Effector memory CD8-positive, alpha-beta T cell (primary cell): ENCODE measurements at places on chromosomes 11 and 22.
A peak's percentile ranks its signal among the peaks of the same experiment; 100 is the strongest.

DNA sequence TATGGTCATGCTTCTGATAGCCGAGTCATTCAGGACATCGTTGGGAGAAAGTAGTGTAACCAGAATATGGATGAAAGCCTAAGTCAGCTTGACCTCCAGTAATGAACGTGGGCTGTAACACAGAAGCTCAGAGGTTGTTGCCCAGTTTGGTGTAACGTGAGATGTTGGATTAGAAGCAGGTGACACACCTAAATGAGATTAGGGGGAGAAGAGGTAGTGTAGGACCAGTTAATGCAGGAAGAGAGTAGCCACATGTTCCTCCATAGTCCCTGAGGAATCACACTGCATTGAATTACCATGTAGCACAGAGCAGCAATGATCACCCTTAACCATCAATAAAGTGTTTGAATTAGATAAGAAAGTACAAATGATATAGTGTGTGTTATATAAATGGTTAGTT is 20.4 kb downstream of the FBXO7 start:
- DNase-seq = no peak
- H3K4me1 ChIP-seq = peaks cover 3% of the 10 kb centered on the region
- H3K27ac ChIP-seq = no peak overlapping the region
- no peaks in the 10 kb centered on the region for H3K27me3 ChIP-seq
- H3K36me3 ChIP-seq = peaks cover 96% of the 10 kb centered on the region
- H3K4me3 ChIP-seq = no peak overlapping the region

DNA sequence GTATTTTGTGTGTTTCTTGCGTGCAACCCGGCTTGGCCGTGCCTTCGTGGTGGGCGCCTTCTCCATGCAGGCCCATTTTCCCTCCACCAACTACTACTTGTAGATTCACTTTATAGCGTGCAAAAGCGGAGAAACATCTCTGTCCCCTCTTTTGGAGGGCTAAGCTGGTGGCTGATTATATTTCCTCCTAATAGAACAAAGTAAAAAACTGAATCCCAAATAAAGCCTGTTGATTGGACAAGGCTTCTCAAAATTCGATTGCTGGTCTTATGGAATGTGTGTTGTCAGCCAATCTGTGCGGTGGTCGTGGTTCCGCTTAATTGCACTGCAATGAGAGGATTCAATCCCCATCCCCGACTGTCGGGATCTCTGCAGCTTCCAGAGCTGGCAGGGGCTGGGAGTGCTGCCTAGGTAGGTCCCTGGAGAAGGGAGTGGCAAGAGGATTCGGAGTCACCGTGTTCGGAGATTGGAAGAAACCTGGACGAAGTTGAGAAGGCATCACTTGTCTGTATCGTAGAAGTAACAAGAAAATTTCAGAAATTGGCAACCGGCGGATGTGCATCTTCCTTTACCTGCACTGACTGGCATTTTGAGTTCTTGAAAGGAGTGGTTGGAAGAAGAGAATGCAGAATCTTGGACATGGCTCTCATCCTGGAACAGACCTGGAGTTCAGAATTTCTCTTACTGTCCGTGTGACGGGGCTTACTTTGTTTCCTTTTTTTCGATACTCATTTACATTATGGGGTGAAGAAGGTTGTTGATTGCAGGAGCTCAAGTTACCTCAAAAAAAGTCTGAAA is 1.1 kb downstream of the HMGXB4 start:
- H3K4me1 ChIP-seq = peaks cover 18% of the 10 kb centered on the region
- no peak for DNase-seq
- peak overlapping the region; percentile 68 for H3K27ac ChIP-seq
- H3K4me3 ChIP-seq = peak overlapping the region; percentile 77
- H3K36me3 ChIP-seq = peaks cover 27% of the 10 kb centered on the region
- no peaks in the 10 kb centered on the region for H3K27me3 ChIP-seq

DNA sequence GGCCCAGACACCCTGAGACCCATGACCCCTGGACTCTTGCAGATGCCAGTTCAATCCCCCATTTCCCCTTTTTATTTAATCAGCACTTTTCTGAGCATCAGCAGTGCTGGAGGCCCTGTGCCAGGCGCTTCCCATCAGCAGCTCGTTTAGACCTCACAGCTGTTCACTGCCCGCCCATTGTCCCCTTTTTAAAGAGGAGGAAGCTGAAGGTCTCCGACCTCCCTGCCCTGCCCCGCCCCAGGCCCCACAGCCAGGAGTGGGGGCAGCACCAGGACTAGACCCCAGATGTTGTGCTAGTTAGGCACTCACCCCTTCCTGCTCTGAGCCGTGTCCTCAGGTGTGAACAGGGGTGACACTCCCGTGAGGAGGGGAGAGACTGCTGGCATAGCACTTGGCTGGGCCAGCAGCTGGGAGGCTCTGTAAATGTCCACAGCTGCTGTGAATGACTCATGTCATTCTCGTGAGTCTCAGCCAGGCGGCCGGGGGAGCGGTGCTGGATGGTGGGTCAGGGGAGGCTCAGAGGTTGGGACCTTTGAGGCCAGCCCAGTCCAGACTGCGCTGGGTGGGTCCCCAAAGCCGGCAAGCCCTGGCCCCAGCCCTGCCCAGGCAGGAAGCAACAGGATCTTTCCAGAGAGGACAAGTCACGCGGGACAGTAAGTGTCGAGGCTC is 19.9 kb downstream of the EMID1 start:
- H3K36me3 ChIP-seq = no peaks in the 10 kb centered on the region
- no peak overlapping the region for H3K4me3 ChIP-seq
- no peak overlapping the region for H3K27ac ChIP-seq
- H3K4me1 ChIP-seq = no peaks in the 10 kb centered on the region

- peaks cover 29% of the 10 kb centered on the region for H3K4me1 ChIP-seq
- no peak overlapping the region for H3K27ac ChIP-seq
- no peak for DNase-seq
- no peaks in the 10 kb centered on the region for H3K27me3 ChIP-seq
These were observed 14.9 kb downstream of the TBCEL start for GRCh38 chr11:121038648-121039409.

DNA sequence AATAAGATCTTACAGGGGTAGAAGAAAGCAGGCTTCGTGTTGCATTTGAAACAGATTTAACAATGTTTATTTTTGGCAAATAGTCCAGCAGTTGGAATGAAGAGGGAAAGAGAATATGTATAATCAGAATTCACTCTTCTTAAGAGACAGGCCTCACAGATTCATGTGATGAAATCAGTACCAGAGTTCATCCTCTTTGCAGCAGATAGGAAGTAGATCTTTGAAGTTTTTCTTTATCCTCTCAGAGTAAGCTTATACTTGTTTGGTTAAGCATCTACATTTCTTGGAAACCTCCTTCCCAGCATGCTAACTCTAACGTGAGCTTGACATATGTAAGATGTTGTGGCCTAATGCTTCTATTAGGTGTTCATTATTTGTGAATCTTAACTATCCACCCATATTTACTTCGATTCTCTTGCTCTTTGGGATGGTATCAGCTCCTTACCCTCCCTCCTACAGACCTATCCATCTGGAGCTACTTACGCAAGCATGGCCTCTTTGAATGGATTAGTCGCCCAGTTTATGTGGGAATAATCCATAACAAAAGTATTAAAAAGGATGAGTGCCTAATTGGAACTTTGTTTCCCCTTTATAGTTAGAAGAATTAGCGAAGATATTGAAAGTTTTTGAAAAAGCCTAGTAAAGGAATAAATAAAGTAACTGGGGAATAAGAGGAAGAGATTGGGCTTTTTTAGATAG is 80.1 kb downstream of the PRMT3 start:
- no peak for DNase-seq
- no peak overlapping the region for H3K4me3 ChIP-seq
- peaks cover 19% of the 10 kb centered on the region for H3K36me3 ChIP-seq

GRCh38 chr11:60454212-60454611 is 1.4 kb upstream of the MS4A1 start:
- H3K27me3 ChIP-seq = peaks cover 7% of the 10 kb centered on the region
- DNase-seq = no peak
- peak overlapping the region; percentile 60 for H3K4me3 ChIP-seq
- peaks cover 4% of the 10 kb centered on the region for H3K36me3 ChIP-seq
- H3K27ac ChIP-seq = no peak overlapping the region
- H3K4me1 ChIP-seq = peaks cover 28% of the 10 kb centered on the region

GRCh38 chr11:19405966-19406365 is 165.2 kb upstream of the E2F8 start:
- H3K4me3 ChIP-seq = no peak overlapping the region
- H3K27me3 ChIP-seq = peaks cover 49% of the 10 kb centered on the region
- DNase-seq = no peak
- H3K27ac ChIP-seq = no peak overlapping the region
- H3K4me1 ChIP-seq = no peaks in the 10 kb centered on the region
- H3K36me3 ChIP-seq = no peaks in the 10 kb centered on the region

GRCh38 chr11:74937696-74938475 is 11.0 kb downstream of the XRRA1 start:
- no peak for DNase-seq
- H3K4me3 ChIP-seq = no peak overlapping the region
- no peaks in the 10 kb centered on the region for H3K27me3 ChIP-seq
- peaks cover 4% of the 10 kb centered on the region for H3K4me1 ChIP-seq

GRCh38 chr22:49991907-49992533 is 20.5 kb downstream of the IL17REL start:
- H3K27me3 ChIP-seq = peaks cover 11% of the 10 kb centered on the region
- H3K4me3 ChIP-seq = no peak overlapping the region
- no peak overlapping the region for H3K27ac ChIP-seq
- H3K4me1 ChIP-seq = peaks cover 5% of the 10 kb centered on the region
- H3K36me3 ChIP-seq = peaks cover 4% of the 10 kb centered on the region
- DNase-seq = no peak

- DNase-seq = no peak
- H3K36me3 ChIP-seq = peaks cover 23% of the 10 kb centered on the region
- no peaks in the 10 kb centered on the region for H3K27me3 ChIP-seq
These were observed 15.3 kb downstream of the HDHD5 start for GRCh38 chr22:17143826-17144225.

- H3K27me3 ChIP-seq = no peaks in the 10 kb centered on the region
- no peak for DNase-seq
- peaks cover 23% of the 10 kb centered on the region for H3K4me1 ChIP-seq
- no peak overlapping the region for H3K4me3 ChIP-seq
- no peaks in the 10 kb centered on the region for H3K36me3 ChIP-seq
These were observed 32.4 kb downstream of the ST3GAL4 start for GRCh38 chr11:126387857-126388256.

DNA sequence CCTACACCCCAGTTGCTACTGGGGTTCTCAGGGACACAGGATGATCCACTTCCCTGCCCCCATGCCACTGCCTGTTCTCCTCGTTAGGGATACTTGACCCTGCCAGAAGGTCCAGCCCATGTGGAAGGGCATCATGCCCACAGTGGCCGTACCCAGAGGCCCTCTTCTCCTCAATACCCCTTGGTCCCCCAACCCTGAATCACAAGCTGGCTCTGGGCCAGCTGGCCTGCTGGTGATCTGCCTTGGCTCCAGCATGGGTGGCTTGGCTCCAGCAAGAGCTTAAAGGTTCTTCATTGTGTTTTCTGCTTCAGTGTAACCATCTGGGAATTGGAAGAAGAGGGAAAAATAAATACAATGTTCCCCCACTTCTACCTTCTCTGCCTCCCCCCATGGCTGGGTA is 11.1 kb upstream of the TPBGL start:
- peaks cover 3% of the 10 kb centered on the region for H3K4me1 ChIP-seq
- H3K36me3 ChIP-seq = peaks cover 3% of the 10 kb centered on the region
- no peak overlapping the region for H3K27ac ChIP-seq
- no peak for DNase-seq

- H3K36me3 ChIP-seq = peaks cover 30% of the 10 kb centered on the region
- H3K27me3 ChIP-seq = no peaks in the 10 kb centered on the region
- peaks cover 12% of the 10 kb centered on the region for H3K4me1 ChIP-seq
- peak overlapping the region; percentile 53 for H3K27ac ChIP-seq
- DNase-seq = no peak
These were observed 23.5 kb downstream of the RDX start for GRCh38 chr11:110272919-110273318.

GRCh38 chr11:124541204-124541603 is 2.2 kb downstream of the OR8B12 start:
- H3K36me3 ChIP-seq = no peaks in the 10 kb centered on the region
- DNase-seq = no peak
- peaks cover 40% of the 10 kb centered on the region for H3K27me3 ChIP-seq
- H3K27ac ChIP-seq = no peak overlapping the region
- no peak overlapping the region for H3K4me3 ChIP-seq
- no peaks in the 10 kb centered on the region for H3K4me1 ChIP-seq

GRCh38 chr11:12186701-12187100 is 76.3 kb downstream of the MICAL2 start:
- H3K36me3 ChIP-seq = no peaks in the 10 kb centered on the region
- no peaks in the 10 kb centered on the region for H3K27me3 ChIP-seq
- H3K4me1 ChIP-seq = peaks cover 14% of the 10 kb centered on the region
- peak overlapping the region; percentile 45 for H3K27ac ChIP-seq
- DNase-seq = no peak

- H3K27me3 ChIP-seq = no peaks in the 10 kb centered on the region
- no peak overlapping the region for H3K4me3 ChIP-seq
- peaks cover 60% of the 10 kb centered on the region for H3K4me1 ChIP-seq
These were observed 8.0 kb downstream of the TTC17 start for GRCh38 chr11:43366677-43367076.

- H3K27me3 ChIP-seq = peaks cover 24% of the 10 kb centered on the region
- H3K36me3 ChIP-seq = no peaks in the 10 kb centered on the region
- H3K4me3 ChIP-seq = no peak overlapping the region
- no peak for DNase-seq
These were observed 498.9 kb downstream of the BRD1 start for GRCh38 chr22:49328630-49329405.

DNA sequence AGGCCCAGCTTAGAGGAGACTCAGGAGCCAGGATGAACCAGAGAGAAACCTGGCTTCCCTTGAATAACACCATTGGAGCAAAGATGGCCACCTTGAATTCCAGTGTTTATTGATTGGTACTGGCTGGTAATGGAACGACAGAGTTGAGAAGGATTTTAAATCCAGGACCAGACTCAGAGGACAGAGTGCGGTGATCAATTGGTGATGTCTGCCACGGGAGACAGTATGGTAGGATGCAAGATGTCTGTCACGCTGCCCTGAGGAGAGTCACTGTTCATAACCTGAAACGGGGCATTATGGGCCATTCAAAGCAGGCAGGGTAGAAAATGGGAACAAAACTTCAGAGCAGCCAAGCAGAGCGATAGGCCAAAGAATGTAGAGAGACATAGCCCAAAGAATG is 55.4 kb upstream of the ISX start:
- H3K4me3 ChIP-seq = no peak overlapping the region
- no peak for DNase-seq
- H3K36me3 ChIP-seq = no peaks in the 10 kb centered on the region
- peaks cover 41% of the 10 kb centered on the region for H3K27me3 ChIP-seq
- H3K27ac ChIP-seq = no peak overlapping the region

DNA sequence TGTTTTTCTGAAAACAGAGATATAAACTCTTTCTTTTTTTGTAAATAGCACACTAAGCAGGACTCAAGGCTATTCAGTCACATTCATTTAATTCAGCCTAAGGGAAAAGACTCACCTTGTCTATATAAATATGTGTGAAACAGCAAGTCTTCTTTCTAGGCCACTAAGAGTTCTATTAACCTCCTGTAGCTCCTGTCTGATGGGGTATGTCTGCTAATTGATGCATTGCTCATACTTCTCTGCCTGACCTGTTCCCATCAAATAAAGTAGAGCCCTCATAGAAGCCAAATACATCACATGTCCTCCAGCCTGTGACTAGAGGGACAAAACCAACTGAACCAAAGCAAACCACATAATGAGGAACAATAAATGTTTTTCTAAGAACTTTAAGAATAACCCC is 68.2 kb downstream of the MSANTD4 start:
- no peak for DNase-seq
- no peak overlapping the region for H3K27ac ChIP-seq
- no peaks in the 10 kb centered on the region for H3K4me1 ChIP-seq
- no peaks in the 10 kb centered on the region for H3K36me3 ChIP-seq
- no peaks in the 10 kb centered on the region for H3K27me3 ChIP-seq
- no peak overlapping the region for H3K4me3 ChIP-seq

GRCh38 chr11:64971421-64972233 is at the start of gene MAJIN:
Gene MAJIN, minus strand, starts transcription at chr11:64972108. Its CDS starts 12,703 bp downstream, at chr11:64959405.
- peaks cover 20% of the 10 kb centered on the region for H3K27me3 ChIP-seq
- H3K4me3 ChIP-seq = peak within 1 kb of the TSS; percentile 61
- peak; percentile 79 for DNase-seq
- no peak within 1 kb of the TSS for H3K27ac ChIP-seq
- H3K4me1 ChIP-seq = peaks cover 9% of the 10 kb centered on the region
